GOT3 (cell line): ENCODE measurements at places on chromosomes 12 and 14.

GRCh38 chr12:30106204-30106965 lies 322.6 kb upstream of the TMTC1 start:
- no peak for DNase-seq

- no peak for DNase-seq
Measured at GRCh38 chr12:67751381-67751928, 102.9 kb downstream of the DYRK2 start.

- DNase-seq: no peak
Measured at GRCh38 chr12:60112763-60113162, 516.9 kb downstream of the SLC16A7 start.

DNA sequence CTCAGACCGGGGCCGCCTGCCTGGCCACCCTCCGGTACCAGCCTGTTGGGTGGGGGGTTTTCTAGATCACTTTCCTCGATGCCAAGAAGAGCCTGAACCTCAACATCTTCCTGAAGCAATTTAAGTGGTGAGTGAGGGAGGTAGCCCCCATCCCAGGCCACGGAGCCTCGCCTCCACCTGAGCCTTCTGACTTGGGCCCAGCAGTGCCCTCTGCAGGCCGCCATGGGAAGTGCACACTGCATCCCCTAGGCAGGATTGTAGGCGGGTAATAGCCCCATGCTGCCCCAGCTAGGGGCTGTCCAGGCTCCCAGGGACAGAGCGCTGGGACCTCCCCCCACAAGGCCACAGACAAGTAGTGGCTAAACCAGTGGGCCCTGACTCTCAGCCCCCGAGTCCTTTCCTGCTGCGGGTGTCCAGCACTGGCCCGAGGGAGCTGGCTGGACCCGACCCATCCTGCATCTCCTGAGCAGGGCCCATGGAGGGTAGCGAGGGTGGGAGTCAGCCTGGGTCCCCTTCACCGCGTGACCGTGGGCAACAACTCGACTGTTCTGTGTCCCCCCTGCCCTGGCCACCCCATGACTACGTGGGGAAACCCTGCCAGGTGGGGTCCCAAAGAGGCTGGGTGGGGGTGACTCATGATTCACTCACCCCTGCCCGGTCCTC lies 15.3 kb upstream of the ADSS1 start:
- no peak for DNase-seq

DNA sequence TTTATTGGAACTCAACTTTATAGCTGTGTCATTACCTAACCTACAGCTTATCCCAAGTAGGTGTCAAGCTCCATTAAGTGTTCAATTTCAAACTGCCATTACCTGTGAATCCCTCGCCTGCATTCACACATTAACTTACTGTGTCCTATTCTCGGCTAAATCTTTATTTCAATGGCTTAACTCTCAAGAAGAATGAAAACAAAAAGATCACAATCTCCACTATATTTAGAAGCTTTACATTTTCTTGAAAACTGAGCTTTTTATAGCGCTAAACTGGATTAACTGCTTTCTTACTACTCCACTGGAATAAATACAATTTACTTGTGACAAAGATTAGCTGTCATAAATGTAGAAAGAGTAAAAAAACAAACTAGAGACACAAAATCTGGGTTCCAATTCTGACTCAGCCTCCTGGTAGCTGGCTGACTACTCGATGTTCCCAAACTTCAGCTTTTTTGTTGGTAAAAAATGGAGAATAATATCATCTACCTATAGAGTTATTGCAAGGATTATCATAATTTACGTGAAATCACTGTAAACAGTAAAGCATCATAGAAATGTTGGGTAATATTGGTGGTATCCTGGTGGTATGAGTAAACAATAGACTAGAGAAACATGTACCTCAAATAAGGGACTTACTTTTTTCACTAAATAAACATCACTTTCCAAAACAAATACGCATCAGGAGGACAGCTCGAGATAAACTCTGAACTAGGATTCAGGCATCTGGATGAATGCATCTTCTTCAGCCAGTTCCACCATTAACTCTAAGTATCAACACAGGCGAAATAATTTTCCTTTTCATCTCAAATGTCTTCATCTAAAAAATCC lies 1.7 kb downstream of the RALGAPA1 start:
- no peak for DNase-seq

DNA sequence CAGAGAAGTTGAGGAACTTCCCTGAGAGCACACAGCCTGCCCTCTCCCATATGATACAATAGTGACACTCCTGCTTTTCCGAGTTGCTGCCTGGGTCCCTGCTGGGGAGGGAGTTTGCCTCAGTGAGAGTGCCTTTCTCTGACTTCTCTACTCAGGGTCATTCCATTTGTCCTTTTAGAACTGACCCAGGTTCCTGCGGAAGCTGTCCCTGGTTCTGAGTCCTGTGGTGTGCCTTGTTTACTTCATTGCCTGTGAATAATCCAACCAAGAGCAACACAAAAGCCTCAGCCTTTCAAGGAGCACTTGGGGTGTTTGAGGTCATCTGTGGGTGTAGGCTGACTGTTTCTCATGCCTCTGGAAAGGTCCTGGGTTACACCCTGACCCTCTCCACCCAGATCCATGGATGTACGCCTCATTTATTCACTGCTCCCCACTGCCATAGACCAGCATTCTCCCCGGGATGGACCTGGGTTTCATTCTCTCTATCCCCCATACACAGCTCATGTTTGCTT lies 13.6 kb downstream of the SERPINA1 start:
- DNase-seq: no peak

DNA sequence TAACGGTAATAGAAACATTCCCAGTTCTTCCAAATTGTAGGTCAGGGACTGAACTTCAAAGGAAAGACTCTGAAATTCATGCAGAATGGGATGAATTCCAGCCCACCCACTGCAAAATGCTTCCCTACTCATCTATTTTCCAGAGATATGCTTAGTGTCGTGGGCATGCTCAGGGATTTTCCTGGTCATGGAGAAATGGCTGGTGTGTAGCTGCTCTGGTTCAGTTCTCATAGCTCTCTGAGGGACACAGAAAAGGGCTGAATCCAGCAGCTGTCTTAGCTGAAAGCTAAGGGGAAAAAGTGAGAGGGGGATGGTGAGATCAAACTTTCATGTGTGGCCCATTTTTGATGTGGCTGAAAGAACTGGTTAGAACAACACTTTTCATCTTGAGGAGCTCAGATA lies 72.9 kb upstream of the KRAS start:
- DNase-seq: no peak

DNA sequence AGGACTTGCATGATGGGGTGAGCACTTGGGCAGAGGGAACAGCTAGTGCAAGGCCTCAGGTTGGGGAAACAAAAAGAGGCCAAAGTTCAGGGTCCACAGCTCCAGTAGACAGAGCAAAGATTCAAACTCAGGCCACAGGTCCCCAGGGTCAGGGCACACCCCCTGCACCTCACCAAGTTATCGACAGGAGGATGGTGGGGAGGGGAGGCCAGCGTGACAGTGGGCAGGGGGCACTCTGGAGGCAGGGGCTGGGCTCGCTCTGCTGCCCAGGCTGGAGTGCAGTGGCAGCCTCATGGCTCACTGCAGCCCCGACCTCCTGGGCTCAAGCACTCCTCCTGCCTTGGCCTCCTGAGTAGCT lies 32.4 kb upstream of the ULK1 start:
- no peak for DNase-seq

- no peak for DNase-seq
Measured at GRCh38 chr14:64266239-64266638, 27.9 kb downstream of the ESR2 start.

DNA sequence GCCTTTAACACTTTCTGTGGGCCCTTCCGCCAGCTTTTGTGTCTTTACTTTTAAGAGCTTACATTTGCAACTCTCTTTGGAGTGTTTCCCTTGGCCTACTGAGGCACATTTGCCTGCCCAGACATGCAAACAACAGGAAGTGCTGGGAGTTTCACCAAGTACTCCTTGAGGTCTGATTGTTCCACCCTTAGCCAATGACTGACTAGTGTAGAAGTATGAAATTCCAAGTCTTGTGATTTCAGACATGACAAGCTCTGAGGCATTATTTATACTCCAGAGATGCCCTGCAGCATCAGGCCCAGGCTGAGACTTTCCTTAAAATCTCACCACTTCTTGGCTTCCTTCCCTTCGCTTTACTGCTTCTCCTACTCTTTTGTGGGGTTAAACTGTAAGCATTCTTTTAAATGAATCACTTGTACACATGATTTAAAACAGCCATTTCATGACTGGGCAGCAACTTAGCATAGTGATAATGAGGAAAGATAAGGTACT lies 174.1 kb downstream of the SLC6A15 start:
- DNase-seq: no peak

DNA sequence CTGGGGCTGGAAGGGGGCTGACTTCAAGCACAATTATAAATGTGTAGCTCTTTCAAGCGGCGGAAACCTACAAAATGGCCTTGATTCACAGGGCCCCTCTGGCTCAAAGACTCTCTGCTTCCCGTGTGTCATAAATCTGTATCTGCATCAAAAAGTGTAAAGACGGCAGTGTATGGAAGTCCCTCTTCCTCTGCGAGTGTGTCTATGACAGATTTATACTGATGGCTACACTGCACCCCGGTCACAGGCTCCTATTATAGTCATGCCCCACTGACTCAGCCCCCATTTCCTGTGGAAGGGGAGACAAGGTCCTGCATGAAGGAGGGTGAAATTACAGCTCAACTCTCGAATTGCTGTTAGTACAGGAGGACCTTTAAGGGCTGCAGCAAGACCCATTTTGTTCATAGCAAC lies 68.6 kb downstream of the HMGA2 start:
- DNase-seq: no peak

DNA sequence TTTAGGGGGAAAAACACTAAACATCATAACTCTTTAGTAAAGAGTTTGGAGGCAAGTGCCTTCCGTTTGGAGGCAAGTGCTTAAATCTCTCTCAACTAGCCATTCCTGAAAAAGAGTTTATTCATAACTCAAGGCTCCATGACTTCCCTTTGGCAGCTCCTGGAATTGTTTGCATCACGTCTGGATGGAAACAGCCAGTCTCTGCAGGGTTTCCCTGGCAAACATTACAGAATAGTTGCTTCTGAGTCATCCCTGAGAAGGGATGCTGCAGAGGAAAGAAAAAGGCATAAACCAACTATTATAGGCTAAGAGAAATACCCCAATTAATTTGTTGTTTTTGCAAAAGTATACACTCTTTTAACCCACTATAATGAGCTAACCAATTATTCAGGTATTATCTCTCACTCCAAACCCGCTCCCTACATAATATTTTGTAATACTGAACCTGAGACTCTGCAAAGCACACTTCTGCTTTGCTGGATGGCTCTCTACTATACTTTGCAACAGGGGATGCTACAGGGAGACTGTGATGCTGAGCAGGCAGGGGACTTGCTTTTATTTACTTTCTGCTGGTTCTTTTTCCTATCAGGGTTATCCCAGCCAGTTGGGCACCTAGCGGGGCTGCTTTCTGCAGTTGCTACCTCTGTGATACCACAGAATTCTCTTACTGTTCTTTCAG lies 497.7 kb downstream of the FUT8 start:
- no peak for DNase-seq

GRCh38 chr12:116977465-116978380 lies 67.0 kb downstream of the FBXW8 start:
- no peak for DNase-seq

GRCh38 chr14:56244138-56244789 lies 126.1 kb downstream of the PELI2 start:
- no peak for DNase-seq

DNA sequence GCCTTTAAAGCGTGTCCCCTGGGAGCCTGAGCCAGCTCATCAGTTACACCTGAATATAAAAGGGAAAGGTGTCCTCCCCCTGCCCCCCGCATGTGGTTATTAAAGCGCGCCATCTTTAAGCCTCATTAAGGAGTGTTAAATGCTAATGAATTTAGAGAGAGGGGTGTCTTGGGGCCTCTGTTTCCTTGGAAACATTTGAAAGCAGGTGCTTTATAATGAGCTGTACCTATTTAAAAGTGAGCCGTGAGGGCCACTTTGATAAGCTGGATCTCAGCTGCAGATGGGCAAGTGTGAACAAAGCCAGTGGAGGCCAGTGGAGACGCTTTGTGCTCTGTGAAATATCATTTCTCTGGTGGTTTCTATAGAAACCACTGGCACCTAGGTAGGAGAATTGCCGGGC lies 84.0 kb downstream of the BEGAIN start:
- no peak for DNase-seq

- no peak for DNase-seq
Measured at GRCh38 chr14:21084998-21085853, 13.2 kb downstream of the ZNF219 start.

GRCh38 chr14:39015360-39015961 lies 87.6 kb downstream of the SEC23A start:
- no peak for DNase-seq

- no peak for DNase-seq
Measured at GRCh38 chr12:38639625-38640024, 265.8 kb downstream of the CPNE8 start.

- no peak for DNase-seq
Measured at GRCh38 chr14:92578511-92578910, 64.9 kb downstream of the RIN3 start.

DNA sequence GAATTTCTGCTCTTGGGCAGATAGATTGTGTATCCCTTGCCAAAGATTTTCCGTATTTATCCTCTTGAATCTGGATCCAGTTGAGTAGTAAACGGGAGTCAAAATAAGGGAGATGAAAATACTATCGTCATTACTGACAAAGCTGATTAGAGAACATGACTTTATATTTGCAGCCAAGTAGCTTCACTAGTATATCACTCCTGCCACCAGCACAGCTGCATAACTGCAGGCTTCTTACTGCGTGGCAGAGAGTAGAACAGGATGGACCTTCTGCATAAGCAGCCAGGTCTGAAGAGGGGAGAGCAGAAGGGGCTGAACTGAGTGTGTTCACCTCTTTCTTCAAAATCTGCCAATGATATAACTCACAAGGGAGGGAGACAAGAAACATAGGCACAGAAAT lies 283.7 kb downstream of the FBXL14 start:
- no peak for DNase-seq

GRCh38 chr12:132227118-132227517 lies 82.9 kb downstream of the NOC4L start:
- DNase-seq: no peak

- no peak for DNase-seq
Measured at GRCh38 chr14:94051115-94051514, 25.0 kb downstream of the OTUB2 start.

DNA sequence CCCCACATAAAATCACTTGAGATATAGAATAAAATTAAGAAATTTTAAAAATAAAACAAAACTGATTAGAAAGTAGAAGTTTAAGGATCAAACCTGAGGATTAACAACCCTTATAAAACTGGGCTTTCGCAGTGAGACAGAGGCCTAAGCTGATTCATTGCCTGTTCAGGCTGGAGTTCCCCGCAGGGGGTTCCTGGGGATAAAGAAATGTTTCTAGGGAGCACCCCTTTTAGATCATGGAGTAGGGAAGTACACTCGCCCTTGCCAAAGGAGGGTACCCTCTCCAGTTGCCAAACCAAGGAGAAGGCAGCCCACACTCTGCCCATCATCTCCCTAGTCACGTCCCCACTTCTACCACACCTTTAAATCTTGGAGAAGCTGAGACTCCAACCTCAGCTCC lies 6.8 kb downstream of the GLIPR1 start:
- DNase-seq: no peak
